Activated CD8-positive, alpha-beta memory T cell treated with anti-CD3 and anti-CD28 coated beads, Interleukin-2, amount 10 ng/mL, durations not matched to agents 7 days and 5 days (primary cell): ENCODE measurements at places on chromosomes 3 and 15. TPM values are rescaled to one million over a fixed set of nuclear protein-coding genes. Genes with fewer than 3 reads are reported as not detected.
A peak's percentile ranks its signal among the peaks of the same experiment; 100 is the strongest.

Gene RAB11A
- total RNA-seq: 183 TPM

Gene XIRP1
- total RNA-seq: 0.06 TPM

Gene LRRIQ4
- total RNA-seq: 0.35 TPM

Gene SCAANT1
- total RNA-seq: not detected

Gene AGBL1
- not detected for total RNA-seq

Gene POLQ
- total RNA-seq: 55.8 TPM

Gene MAGEL2
- total RNA-seq: not detected

Gene CPLX3
- total RNA-seq: 0.35 TPM

Gene SLCO2A1
- not detected for total RNA-seq

Gene MYD88
- 70.3 TPM for total RNA-seq

Gene DAZL
- total RNA-seq: 0.07 TPM

Gene SHISA5
- total RNA-seq: 198 TPM

Gene ITIH1
- total RNA-seq: not detected

- H3K36me3 ChIP-seq: no peaks in the 10 kb centered on the region
- no peak overlapping the region for H3K4me3 ChIP-seq
- peaks cover 4% of the 10 kb centered on the region for H3K4me1 ChIP-seq
- no peak overlapping the region for H3K27ac ChIP-seq
- H3K27me3 ChIP-seq: peaks cover 36% of the 10 kb centered on the region
- no peak for DNase-seq
Observed at GRCh38 chr3:194571491-194572142, 61.6 kb downstream of the TMEM44 start.

DNA sequence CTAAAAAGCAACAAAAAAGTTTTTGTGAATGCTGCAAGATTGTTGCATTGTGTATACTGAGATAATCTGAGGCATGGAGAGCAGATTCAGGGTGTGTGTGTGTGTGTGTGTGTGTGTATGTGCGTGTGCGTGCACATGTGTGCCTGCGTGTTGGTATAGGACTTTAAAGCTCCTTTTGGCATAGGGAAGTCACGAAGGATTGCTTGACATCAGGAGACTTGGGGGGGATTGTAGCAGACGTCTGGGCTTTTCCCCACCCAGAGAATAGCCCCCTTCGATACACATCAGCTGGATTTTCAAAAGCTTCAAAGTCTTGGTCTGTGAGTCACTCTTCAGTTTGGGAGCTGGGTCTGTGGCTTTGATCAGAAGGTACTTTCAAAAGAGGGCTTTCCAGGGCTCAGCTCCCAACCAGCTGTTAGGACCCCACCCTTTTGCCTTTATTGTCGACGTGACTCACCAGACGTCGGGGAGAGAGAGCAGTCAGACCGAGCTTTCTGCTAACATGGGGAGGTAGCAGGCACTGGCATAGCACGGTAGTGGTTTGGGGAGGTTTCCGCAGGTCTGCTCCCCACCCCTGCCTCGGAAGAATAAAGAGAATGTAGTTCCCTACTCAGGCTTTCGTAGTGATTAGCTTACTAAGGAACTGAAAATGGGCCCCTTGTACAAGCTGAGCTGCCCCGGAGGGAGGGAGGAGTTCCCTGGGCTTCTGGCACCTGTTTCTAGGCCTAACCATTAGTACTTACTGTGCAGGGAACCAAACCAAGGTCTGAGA, 4.7 kb downstream of the BHLHE40 start:
- H3K4me1 ChIP-seq: peaks cover 59% of the 10 kb centered on the region
- peak overlapping the region; percentile 87 for H3K27ac ChIP-seq
- peak; percentile 92 for DNase-seq
- H3K4me3 ChIP-seq: peak overlapping the region; percentile 93
- H3K27me3 ChIP-seq: no peaks in the 10 kb centered on the region

DNA sequence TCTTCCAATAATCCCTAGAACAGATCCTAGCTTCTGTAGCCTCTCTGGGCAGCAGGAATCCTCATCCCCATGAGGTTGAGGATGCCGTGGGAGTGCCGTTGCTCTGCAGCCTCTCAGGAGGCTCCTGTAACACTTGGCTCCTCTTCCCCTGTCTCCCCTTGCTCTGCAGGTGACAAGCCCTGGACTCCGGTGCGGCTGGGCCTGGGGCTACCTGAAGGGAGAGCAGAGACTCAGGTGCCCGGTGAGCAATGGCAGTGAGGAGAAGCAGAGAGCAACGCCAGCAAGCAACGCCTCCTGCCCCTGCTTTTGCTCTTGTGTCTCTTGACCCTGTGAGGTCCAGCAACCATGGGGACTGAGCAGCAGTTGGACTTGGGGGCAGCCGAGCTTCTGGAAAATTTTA, 91.2 kb downstream of the CEMIP start:
- no peak overlapping the region for H3K4me3 ChIP-seq
- H3K27me3 ChIP-seq: no peaks in the 10 kb centered on the region
- H3K36me3 ChIP-seq: no peaks in the 10 kb centered on the region
- no peak for DNase-seq
- H3K27ac ChIP-seq: no peak overlapping the region

- H3K4me3 ChIP-seq: no peak overlapping the region
- H3K27ac ChIP-seq: no peak overlapping the region
- H3K4me1 ChIP-seq: peaks cover 22% of the 10 kb centered on the region
- H3K36me3 ChIP-seq: peaks cover 3% of the 10 kb centered on the region
- DNase-seq: no peak
- no peaks in the 10 kb centered on the region for H3K27me3 ChIP-seq
Observed at GRCh38 chr3:179182902-179183301, 34.7 kb downstream of the PIK3CA start.

DNA sequence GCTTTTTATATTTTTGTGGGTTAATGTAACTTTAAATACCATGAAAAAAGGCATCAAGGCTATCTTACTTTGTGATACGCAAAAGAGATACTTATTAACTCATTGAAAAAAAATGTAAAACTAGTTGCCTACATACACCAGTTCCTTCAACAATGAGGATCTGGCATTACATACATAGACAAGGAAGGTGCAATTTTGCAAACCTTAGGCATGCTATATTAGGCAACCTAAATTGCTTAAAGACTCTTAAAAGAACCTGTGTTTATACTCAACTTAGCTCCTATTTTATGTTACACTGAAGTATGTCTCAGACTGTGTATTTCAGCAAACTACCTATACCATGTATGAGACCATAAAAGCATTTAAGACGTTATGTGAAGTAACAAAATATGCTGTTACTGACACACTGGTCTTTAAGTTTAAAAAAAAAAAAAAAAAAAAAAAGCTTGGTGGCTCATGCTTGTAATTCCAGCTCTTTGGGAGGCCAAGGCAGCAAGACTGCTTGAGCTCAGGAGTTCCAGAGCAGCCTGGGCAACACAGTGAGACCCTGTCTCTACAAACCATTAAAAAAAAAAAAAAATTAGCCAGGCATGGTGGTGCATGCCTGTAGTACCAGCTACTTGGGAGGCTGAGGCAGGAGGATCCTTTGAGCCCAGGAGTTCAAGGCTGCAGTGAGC, 9.1 kb downstream of the TASOR start:
- DNase-seq: no peak
- H3K4me1 ChIP-seq: peaks cover 20% of the 10 kb centered on the region
- H3K36me3 ChIP-seq: peaks cover 68% of the 10 kb centered on the region

GRCh38 chr15:99593070-99593469, 27.3 kb downstream of the MEF2A start:
- H3K4me3 ChIP-seq: no peak overlapping the region
- no peaks in the 10 kb centered on the region for H3K27me3 ChIP-seq
- DNase-seq: no peak
- H3K36me3 ChIP-seq: peaks cover 43% of the 10 kb centered on the region
- H3K4me1 ChIP-seq: peaks cover 14% of the 10 kb centered on the region
- H3K27ac ChIP-seq: no peak overlapping the region

DNA sequence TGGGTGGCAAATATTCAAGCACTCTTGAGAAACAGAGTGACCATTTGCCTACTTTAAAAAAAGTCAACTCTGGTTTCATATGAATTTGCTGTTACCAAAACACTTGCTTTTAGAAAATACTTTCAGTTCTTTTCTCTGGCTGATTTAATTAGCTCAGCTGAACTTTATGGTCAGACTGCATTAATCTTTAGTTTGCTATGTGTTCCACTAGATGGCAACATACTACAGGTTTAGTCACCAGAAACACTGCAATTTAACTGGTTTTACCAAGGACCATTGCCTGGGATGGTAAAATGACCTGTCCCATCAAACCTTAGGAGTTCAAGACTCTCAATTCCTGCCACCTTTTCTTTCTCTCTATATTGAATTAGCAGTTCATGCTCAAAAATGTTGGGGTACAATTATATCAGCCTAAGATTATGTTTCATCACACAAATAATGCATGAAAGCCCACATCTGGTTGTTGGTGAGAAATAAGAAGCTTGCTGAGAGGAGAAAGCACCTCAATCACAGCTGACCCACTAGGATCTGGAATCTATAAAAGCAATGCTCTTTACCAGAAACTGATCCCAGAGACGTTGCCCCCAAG, 14.2 kb downstream of the EIF4E3 start:
- peak overlapping the region; percentile 57 for H3K27ac ChIP-seq
- no peaks in the 10 kb centered on the region for H3K27me3 ChIP-seq
- H3K4me3 ChIP-seq: no peak overlapping the region
- peaks cover 47% of the 10 kb centered on the region for H3K36me3 ChIP-seq
- DNase-seq: no peak

- H3K4me1 ChIP-seq: peaks cover 12% of the 10 kb centered on the region
- H3K36me3 ChIP-seq: no peaks in the 10 kb centered on the region
- no peak overlapping the region for H3K27ac ChIP-seq
Observed at GRCh38 chr3:70856414-70857162, 544.1 kb upstream of the MDFIC2 start.

DNA sequence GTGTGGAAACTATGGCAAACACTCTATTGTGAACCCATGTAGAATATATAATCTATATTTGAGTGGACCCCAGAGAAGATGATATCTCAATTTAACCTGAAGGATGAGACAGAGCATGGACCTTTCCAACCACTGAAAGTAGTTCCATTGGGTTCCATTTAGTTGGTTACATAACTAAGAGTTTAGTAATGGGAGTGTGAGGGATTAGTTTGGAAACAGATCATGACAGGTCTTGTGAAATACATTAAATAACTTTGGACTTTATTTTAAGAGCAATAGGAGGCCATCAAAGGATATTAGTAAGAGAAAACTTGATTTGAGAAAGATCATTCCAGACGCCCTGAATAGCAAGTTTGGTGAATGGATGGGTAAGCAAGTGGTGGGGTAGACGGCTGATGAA, 487.2 kb upstream of the ROBO2 start:
- H3K27ac ChIP-seq: no peak overlapping the region
- no peak for DNase-seq
- no peaks in the 10 kb centered on the region for H3K27me3 ChIP-seq
- H3K36me3 ChIP-seq: no peaks in the 10 kb centered on the region
- no peak overlapping the region for H3K4me3 ChIP-seq

DNA sequence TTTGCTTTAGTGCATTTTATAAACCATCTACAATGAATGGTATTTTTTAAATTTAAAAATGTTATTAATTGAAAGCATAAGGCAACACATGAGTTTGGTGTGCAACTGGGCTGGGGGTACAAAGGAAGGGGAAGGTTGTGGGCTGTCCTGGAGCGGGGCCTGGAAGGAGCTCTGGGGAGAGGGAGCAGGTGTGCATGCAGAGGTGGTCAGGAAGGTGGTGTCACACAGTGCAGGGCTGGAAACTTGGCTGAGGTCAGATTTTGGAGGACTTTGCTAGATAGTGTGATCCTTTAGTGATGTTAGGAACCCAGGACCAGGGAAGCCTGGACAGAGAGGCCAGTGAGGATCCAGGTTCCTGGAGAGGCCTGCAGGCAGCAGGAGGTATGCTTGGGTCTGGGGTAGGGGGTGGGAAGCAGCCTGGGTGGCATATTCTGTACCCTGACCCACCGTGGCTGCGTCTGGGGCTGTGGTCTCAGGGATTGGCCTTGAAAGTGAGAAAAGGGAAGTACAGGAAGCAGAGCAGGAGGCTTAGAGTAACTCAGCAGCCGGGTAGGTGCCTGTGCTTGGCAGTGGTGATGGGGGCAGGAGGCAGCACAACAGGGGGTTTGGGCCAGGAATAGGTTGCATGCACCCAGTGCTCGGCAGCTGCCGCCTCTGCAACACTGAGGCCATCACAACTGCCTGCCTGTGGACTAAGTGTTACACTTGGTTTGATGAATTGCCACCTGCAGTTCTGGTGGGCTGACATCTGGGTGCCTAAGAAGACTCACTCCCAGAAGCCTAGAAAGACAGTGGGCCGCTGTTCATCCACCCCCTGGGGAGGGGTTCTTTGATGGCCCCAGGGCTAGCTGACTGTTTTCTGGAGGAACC, 33.0 kb downstream of the KY start:
- H3K36me3 ChIP-seq: no peaks in the 10 kb centered on the region
- DNase-seq: no peak
- H3K27me3 ChIP-seq: no peaks in the 10 kb centered on the region
- H3K4me3 ChIP-seq: no peak overlapping the region

GRCh38 chr3:192684151-192684550, 43.2 kb downstream of the FGF12 start:
- H3K4me3 ChIP-seq: no peak overlapping the region
- no peak for DNase-seq
- H3K27ac ChIP-seq: no peak overlapping the region
- H3K27me3 ChIP-seq: no peaks in the 10 kb centered on the region
- no peaks in the 10 kb centered on the region for H3K4me1 ChIP-seq

GRCh38 chr3:30586096-30586805, 20.1 kb upstream of the TGFBR2 start:
- no peak overlapping the region for H3K27ac ChIP-seq
- H3K4me1 ChIP-seq: no peaks in the 10 kb centered on the region
- no peaks in the 10 kb centered on the region for H3K27me3 ChIP-seq
- no peak for DNase-seq
- no peak overlapping the region for H3K4me3 ChIP-seq
- no peaks in the 10 kb centered on the region for H3K36me3 ChIP-seq

GRCh38 chr15:41847981-41848380, 9.3 kb downstream of the PLA2G4B start:
- H3K27ac ChIP-seq: no peak overlapping the region
- no peak overlapping the region for H3K4me3 ChIP-seq
- H3K4me1 ChIP-seq: peaks cover 3% of the 10 kb centered on the region
- no peak for DNase-seq
- H3K27me3 ChIP-seq: no peaks in the 10 kb centered on the region
- peaks cover 1% of the 10 kb centered on the region for H3K36me3 ChIP-seq

DNA sequence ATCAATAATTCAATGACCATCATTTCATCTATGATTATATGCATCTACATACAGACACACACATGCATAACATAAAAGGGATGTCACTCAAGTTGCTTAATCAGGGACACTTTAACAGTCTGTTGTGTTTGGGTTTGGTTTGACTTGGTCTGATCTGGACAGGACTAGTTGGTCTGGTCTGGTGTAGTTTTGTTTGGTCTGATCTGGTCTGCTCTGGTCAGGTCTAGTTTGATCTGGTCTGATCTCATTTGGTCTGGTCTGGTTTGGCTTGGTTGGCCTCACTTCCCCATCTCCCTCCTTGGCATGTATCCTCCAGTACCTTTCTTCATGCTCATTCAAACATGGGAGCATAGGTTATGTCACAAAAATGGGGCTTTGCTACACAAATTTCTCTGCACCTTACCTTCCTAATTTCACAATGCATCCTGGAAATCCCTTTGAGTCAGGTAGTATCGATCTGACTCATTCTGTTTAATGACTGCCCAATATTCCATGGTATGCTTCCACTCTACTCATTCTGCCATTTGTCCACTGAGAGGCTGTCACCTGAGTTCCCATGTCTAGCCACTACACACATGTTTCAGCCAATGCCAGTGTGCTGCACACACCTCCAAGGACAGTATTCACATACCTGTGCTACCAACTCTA, 73.0 kb upstream of the TPM1 start:
- H3K4me1 ChIP-seq: no peaks in the 10 kb centered on the region
- H3K4me3 ChIP-seq: no peak overlapping the region
- peaks cover 4% of the 10 kb centered on the region for H3K27me3 ChIP-seq
- no peak overlapping the region for H3K27ac ChIP-seq
- no peak for DNase-seq

GRCh38 chr3:32912046-32912445, 39.4 kb upstream of the CCR4 start:
- DNase-seq: no peak
- H3K4me3 ChIP-seq: no peak overlapping the region
- peaks cover 2% of the 10 kb centered on the region for H3K36me3 ChIP-seq
